ENCODE measurements at places on chromosomes 1 and 21.

DNA sequence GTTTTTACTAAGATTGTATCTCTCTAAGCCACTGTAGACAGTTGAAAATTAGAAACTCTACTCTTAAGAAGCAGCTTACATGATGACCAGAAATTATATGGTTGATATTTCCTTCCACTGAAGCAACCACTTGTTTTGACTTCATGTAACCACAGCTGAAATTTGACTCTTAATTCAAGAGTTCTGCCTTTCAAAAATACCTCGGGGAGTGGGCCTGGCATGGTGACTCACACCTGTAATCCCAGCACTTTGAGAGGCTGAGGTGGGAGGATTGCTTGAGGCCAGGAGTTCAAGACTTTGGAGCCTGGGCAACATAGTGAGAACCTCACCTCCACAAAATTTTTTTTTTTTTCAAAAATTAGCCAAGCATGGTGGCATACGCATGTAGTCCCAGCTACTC, 4.3 kb downstream of the AMPD1 start:
- DNase-seq = no peak

DNA sequence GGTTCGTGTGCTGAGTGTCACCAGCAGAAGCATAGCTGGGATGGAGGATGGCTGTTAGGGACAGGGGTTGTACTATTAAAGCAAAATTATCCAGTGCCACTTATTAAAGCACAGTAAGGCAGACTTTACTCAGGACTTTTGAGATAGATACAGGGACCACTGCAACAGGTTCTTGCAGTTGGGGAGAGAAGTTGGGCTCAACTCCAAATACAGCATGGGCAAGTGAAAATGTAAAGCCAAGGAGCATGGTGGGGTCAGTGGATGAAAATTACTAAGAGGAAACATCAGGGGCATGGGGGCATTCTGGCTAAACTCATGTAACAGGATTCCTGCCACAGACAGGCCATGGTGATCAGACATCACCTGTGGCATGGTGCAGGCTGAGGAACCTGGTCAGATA, 15.0 kb upstream of the REN start:
- no peak for DNase-seq

- DNase-seq = no peak
Measured at GRCh38 chr1:57874418-57874877, 450.6 kb upstream of the DAB1 start.

DNA sequence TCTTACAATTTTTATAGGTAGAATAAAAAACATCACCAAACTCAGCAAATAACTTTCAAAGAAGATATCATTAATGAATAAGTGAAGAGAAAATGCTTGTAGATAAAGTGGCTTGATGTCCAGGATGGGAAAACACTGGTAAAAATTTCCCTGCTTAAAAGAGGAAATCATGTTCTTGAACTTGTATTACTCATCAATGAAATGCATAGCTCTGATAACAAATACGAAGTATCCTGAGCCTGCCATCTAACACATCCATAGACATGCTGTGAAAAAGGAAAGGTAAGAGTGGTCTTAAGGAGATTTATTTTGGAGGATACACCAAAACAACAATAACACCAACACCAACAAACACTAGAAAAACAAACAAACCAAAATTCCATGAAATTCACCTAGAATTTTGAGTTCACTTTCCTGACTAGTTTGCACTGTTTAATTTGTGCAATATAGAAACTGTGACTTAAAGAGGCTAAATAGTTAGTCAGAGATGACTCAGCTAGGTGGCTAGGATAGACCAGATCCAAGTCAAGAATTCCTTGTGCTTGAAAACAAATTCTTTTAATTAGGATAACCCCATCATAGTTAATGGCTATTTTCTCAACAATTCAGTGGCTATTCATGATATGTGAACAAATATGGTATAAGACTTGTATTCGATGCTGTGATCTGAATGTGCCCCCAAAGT, 179.8 kb upstream of the KCNK2 start:
- peak; percentile 35 for DNase-seq

DNA sequence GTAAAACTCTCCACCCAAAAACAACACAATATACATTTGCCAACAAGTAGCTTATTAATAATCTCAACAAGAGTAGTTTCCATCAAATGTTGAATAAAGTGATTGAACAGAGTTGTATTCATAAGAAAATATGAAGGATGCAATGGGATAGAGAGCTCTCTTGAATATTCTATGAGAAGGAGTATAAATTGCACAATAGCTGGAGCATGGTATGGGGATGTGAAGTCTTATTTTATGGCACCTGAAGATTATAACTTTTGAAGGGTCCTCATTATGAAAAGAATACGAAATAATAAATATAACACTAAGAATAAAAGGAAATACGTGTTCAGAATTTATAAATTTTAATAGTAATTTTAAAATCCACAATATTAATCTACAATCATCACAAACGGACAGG, 1415.1 kb downstream of the KCNT2 start:
- no peak for DNase-seq

GRCh38 chr1:59972216-59972927, 45.8 kb upstream of the CYP2J2 start:
- peak; percentile 42 for DNase-seq

GRCh38 chr1:221099747-221100595, 220.7 kb downstream of the HLX start:
- DNase-seq = no peak

GRCh38 chr1:180646547-180646946, 14.7 kb downstream of the XPR1 start:
- no peak for DNase-seq

GRCh38 chr1:93440706-93441105, 7.2 kb upstream of the FNBP1L start:
- DNase-seq = no peak

DNA sequence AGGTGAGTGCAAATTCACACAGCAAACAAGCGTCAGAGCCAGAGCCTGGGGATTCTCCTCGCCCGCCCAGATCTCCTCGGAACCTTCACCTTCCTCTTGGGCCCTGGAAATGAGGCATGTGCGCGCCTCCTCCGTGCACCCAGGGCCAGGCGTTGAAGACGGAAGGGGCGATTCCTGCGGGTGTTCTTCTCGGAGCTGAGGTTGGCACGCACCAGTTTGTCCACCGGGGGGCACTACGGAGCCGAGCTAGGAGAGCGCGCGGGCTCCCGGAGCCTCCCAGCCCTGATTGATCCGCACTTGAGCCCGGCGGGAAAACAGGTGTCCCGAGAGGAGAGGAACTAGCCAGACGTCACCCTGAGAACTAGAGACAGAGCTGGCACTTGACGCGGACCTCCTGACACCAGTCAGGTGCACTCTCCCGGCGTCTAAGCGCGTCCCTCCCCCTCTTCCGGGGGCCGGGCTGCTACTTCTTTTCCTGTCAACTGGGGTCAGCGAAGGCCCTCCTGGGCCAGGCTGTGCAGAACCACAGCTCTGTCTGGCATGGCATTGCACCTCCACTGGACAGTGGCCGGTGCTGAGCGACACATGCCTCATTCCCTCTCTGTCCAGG, 18.3 kb upstream of the SERINC2 start:
- peak; percentile 90 for DNase-seq

GRCh38 chr1:206495493-206496046, 11.8 kb upstream of the RASSF5 start:
- DNase-seq = no peak

DNA sequence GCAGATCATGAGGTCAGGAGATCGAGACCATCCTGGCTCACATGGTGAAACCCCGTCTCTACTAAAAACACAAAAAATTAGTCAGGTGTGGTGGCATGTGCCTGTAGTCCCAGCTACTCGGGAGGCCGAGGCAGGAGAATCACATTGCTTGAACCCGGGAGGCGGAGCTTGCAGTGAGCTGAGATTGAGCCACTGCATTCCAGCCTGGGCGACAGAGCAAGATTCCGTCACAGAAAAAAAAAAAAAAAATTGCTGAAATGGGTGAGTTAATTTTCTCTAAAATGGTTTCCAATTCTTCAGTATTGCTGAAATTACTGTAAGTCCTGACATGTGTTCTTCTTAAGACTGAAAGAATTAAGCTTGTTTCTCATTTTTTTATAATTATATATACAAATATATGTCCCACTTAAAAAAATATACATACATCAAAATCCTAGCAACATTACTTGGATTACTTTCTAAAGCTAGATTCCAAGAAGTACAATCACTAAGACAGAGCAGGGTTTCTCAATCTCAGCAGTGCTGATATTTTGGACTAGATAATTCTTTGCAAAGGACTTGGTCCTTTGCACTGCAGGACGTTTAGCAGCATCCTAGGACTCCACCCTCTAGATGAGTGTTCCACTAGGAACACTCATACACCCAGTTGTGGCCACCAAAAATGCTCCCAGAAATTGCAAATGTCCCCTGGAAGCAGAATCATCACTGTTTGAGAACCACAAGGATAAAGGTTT, 24.8 kb downstream of the ZNHIT6 start:
- DNase-seq = peak; percentile 37
